Midbrain (tissue), 1 donor: ENCODE measurements at places on chromosomes 4 and X.

DNA sequence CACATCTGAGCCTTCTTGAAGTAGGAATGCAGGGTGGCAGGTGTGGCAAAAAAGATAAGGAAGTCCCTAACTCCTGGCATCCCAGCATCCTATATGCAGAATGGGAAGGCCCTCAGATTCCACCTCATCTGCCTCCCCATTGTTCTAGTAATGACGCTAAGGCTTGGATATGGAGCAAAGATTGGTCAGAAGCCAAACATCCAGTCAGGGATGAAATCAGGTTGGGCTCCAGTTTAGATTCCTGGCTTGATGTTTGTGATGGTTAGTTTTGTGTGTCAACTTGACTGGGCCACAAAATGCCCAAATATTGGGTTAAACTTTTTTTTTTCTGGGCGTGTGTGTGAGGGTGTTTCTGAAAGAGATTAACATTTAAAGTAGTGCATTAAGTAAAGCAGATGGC lies 39.6 kb upstream of the MAGEA4 start:
- DNase-seq: no peak

DNA sequence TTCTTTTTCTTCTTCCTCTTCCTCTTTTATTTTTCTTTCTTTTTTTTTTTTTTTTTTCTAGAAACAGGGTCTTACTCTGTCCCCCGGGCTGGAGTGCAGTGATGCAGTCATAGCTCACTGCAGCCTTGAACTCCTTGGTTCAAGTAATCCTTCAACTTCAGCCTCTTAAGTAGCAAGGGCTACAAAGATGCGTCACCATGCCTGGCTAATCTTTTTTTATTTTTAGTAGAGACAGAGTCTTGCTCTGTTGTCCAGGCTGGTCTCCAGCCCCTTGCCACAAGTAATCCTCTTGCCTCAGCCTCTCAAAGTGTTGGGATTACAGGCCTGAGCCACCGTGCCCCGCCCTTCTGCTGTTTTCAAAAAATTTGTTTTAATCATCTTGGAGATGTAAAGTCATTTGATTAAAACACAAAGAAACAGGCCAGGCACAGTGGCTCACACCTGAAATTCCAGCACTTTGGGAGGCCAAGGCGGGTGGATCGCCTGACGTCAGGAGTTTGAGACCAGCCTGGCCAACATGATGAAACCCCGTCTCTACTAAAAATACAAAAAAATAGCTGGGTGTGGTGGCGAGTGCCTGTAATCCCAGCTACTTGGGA lies 28.1 kb downstream of the SYNPO2 start:
- no peak for DNase-seq

GRCh38 chr4:172404676-172405075 lies 591.5 kb downstream of the GALNTL6 start:
- no peak for DNase-seq

GRCh38 chr4:72858328-72858727 lies 211.2 kb downstream of the COX18 start:
- no peak for DNase-seq

GRCh38 chrX:44744799-44745198 lies 99.0 kb upstream of the DUSP21 start:
- no peak for DNase-seq

- no peak for DNase-seq
These were observed 50.1 kb downstream of the FBXW7 start for GRCh38 chr4:152485726-152486276.

DNA sequence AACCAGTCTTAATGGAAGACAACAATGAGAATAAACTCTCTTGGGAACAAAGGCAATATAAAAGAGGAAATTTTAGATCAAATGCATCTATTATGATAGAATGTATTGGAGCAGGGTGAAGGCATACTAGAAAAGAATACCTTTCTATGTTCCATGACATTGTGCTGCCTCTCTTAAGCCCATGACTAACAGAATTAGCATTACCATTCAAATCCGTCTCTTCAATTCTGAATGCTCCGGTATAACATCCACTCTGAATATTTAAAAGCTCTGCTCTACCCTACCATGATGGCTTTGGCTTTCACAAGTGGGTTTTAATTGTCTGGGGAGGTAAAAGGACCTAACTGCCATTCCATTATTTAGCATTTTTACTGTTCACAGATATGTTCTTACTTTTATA lies 1878.4 kb downstream of the ARAP2 start:
- no peak for DNase-seq

GRCh38 chr4:74095482-74095881 lies 3.5 kb downstream of the CXCL2 start:
- no peak for DNase-seq

- no peak for DNase-seq
These were observed 108.4 kb upstream of the DIPK2B start for GRCh38 chrX:45309096-45309495.

GRCh38 chr4:139761461-139761860 lies 95.8 kb downstream of the MGST2 start:
- no peak for DNase-seq

GRCh38 chr4:152364883-152365282 lies 171.0 kb downstream of the FBXW7 start:
- no peak for DNase-seq

- DNase-seq: no peak
These were observed 171.4 kb downstream of the SH3KBP1 start for GRCh38 chrX:19715711-19716638.

DNA sequence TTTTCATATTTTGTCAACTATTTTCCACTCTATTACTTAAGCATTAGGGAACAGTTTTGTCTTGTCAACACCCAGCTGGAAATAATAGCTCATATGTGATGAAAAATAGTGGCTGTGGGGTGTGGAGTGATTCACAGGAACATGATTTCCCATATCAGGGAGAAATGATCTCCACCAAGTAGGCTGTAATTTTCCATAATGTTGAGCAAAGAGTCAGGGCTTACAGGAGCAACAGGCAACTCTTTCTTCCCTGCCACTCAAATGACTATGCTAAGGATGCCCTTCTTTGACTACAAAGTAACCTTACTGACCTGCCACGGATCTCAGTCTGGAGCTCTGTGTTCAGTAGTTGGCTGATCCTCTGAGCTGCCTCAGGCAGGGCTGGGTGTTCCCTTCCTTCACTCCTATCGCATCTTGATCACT lies 90.0 kb upstream of the GATB start:
- no peak for DNase-seq

DNA sequence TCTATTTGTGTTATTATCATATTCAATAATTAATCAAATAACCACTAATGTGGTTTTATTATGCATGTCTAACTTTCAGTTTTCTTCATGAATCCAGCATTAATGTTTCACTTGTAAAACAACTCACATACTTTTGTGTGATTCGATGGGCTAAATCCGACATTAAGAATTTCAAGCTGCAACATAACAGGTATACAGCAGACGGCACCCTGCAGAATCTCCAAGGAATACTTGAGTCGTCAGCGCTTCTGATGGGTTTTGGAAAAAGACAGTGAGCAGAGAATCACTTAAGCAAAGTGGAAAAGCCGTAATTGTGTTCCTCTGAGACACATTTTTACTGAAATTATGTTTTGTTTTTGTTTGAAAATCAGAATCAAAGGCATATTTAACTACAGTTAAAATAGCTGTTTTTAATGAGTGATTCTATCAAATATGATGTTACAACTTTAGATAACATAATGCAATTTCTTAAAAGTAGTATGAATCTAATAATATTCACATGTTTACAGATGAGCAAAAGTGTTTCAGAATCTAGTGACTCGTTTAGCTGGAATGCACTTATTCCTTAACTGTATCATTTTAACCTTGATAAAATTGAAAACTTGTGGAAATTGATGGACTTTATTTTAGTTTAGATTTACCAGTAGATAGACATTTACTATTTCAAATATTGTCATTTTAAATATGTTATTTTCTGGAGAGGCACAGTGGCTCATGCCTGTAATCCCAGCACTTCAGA lies 514.8 kb downstream of the CCSER1 start:
- DNase-seq: no peak

DNA sequence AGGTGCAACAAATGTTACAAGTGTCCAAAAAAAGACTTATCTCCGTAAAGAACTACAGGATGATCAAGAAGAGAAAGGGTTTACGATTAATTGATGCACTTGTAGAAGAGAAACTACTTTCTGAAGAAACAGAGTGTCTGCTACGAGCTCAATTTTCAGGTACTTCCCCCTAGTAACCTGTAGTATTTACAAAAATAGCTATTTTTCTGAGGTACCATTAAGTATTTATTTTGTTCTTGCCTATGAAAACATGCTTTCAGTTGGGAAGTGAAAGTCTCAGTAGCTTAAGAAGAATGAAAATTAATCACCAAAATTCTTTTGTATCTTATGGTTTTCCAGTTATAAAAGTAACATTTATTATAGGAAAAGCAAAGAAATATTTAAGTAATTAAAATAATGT lies 5.9 kb downstream of the THAP9 start:
- DNase-seq: no peak

- no peak for DNase-seq
These were observed 1664.8 kb downstream of the RPA4 start for GRCh38 chrX:98548519-98548918.

DNA sequence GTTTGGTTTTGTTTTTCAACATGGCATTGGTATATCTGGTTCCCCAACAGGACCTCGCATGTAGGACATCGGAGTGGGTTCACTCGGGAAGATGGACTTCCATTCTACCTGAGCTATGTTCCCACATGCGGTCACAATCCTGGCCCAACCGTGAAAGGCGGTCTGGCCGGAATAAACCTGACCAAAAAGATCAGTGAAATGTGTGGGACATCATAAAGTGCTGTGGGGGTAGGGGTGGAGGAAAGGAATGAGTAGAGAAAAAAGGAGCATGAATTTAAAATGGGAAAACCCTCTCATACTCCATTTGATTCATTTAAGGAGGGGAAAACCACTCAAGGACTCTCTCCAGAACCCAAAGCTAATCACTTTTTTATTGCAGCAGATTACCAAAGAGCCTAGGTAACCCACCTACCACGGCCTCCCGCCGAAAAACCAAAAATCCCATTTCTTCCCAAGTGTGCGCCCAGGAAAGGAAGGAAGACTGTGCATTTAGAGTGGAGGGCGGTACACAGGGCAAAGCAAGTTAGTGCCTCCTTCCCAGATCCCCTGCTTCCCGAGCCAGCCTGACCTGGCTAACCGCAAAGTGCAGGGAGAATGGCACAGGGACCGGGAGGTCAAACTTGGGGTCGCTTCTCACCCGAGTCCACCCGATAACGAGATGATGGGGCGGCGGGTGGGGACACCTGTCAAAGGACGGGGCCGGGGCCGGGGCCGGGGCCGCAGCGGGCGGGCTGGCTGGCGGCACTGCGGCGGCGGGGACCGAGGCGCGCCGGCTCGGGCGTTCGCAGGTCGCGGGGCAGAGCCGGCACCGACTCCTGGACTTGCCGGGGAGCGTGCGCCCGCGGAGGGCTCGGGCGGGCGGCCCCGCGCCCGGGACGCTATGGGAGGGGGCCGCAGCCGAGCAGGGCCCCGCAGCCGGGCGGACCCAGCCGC lies 669 bp downstream of the TMEM150C start:
- DNase-seq: no peak
